ENCODE measurements at places on chromosomes 2 and 18.

DNA sequence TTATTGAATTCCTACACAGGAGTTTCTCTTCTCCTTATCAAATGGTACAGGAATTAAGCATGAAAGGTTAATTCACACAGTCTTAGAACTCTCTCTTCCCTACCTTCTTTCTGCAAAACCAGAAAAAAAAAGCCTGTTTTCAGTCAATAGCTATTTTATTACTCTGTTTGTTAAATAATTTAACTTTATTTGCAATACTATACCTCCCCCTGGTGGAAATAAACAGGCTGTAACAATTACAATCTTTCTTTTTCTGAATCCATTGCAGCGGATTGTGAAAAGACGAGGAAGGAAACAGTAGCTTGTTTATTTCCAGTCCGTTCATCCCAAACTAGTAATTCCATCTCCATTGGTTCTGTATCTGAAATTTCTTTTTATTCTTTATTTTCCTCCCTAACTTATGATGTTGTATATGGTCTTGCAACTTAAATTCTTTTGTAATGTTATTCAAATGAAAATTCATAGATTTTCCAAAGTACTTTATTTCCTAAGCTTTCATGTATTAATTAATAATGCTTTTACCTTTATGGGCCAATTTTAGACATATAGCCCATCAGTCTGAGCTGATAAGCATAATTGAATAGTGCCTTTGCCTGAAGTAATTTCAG is 165.2 kb downstream of the SH3BP4 start:
- DNase-seq: no peak

GRCh38 chr2:1132328-1132969 is 181.8 kb downstream of the SNTG2 start:
- no peak for DNase-seq

DNA sequence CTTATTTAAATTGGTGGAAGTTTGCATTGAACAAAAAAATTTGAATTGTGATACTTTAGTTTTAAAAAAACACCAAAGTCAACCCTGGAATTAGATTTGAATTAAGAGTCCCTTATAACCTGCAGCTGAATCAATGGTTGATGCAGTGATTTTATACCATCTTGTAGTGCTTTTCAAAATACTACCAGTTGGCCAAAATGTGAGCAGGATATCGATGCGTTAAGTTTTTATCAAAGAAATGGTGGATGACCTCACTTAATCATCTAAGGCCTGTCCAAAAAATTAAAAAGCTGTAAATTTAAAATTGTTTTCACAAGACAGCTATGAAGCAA is 48.2 kb downstream of the OSBPL6 start:
- no peak for DNase-seq

DNA sequence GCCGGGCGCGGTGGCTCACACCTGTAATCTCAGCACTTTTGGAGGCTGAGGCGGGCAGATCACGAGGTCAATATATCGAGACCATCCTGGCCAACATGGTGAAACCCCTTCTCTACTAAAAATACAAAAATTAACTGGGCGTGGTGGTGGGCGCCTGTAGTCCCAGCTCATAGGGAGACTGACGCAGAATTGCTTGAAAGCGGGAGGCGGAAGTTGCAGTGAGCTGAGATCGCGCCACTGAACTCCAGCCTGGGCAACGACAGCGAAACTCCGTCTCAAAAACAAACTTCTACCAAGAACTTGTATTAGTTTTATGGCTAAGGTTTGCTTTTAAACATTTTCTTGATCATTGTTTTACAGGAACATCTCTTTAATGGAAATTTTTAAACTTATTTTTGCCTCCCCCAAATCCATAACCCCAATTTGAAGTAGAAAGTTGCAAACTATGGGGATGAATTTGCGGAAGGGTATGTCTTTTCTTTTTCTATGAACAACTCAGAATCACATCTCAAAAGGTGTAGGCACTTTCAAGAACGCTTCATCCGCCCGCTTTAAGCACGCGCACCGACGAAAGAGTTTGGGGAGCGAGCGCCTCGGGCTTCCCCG is 46.8 kb upstream of the PTMA start:
- DNase-seq: no peak

- no peak for DNase-seq
Measured at GRCh38 chr2:173171924-173172643, 96.4 kb downstream of the MAP3K20 start.

DNA sequence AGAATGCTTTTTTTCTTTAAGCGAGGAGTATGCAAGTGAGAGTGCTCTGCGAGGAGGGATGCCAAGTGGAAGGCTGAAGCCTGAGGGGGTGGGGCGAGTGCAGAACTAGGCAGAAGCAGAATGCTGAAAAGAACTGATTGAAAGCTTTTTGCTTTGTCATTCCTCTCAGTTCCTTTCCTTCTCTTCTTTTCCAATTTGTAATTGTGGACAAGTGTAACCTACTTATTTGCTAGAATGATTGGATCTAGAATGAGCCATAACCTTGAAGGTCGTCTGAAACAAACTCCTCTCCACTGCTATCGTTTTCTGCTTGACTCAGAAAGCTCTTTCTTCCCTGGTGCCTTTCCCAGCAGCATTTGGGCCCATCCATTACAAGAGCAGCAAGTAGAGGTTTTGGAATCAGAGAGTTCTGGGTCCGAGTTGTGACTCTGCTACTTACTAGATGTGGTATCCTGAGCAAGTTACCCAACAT is 115.3 kb downstream of the METTL8 start:
- DNase-seq: peak; percentile 35

DNA sequence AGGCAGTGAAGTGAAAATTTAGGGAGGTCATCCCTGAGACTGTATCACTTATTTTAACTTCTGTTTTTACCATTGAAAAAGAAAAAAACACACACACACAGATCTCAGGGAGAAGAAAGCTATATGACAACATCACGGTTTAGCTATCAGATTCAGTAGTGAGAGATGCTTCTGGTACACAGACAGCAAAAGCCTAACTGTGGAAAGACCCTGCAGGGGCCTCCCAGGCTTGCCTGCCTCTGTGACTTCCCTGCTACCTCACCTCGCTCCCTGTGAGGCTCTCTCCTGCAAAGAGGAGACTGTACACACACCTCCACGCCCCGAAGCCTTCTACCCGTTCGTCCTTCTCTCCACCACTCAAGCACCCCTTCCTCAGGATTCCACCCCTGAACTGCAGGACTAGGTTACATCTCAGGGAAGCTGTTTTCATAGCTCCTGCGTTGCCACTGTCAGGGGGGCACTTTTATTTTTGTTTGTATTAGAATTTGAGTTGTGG is 86.3 kb downstream of the EPB41L3 start:
- no peak for DNase-seq

DNA sequence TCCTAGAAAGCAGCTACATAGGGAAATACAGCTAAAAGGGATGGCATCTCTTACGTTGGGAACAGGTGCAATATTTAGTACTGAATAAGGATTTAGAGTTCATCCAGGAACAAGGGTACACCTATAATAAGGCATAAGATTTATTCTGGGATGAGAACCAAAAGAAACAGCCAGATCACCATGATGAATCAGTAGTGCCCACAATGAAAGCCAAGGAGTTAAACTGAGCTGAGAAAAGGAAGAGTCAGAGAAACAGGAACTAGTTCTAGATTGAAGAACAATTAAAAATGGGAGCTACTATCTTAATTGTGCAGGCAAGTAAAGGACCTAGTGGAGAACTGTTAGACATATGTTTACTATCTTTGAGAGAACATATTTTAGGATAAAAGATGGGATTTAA is 692.3 kb downstream of the LRP1B start:
- DNase-seq: no peak

GRCh38 chr2:128596396-128597120 is 277.9 kb upstream of the HS6ST1 start:
- DNase-seq: no peak

GRCh38 chr2:57720728-57721627 is 325.6 kb upstream of the VRK2 start:
- DNase-seq: peak; percentile 79

DNA sequence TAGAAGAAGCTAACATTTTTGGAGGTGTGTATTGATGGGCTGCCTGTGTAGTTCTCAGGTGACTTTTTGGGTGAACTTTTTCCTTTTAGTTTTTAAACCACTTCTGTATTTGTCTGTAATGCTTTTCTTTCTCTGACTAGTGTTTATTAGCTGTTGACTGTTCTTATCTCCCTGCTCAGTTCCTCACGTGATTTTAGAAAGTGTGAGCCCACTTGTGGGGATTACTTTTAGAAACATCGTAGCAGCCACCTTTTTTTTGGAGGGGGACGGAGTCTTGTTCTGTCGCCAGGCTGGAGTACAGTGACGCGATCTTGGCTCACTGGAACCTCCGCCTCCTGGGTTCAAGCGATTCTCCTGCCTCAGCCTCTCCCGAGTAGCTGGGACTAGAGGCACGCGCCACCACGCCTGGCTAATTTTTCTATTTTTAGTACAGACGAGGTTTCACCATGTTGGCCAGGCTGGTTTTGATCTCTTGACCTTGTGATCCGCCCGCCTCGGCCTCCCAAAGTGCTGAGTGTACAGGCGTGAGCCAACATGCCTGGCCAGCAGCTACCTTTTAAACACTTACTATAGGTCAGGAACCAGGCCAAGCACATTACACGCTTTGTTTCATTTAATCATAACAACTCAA is 9.2 kb upstream of the CDKL4 start:
- no peak for DNase-seq

- DNase-seq: no peak
Measured at GRCh38 chr2:181526014-181526413, 68.8 kb downstream of the ITGA4 start.

- DNase-seq: no peak
Measured at GRCh38 chr2:230161184-230161583, 58.6 kb downstream of the SP110 start.

- no peak for DNase-seq
Measured at GRCh38 chr2:146235158-146235557, 1609.7 kb upstream of the ACVR2A start.

- DNase-seq: no peak
Measured at GRCh38 chr2:26697425-26697824, 4.9 kb downstream of the KCNK3 start.

- DNase-seq: no peak
Measured at GRCh38 chr2:118830118-118830517, 17.3 kb downstream of the EN1 start.

- no peak for DNase-seq
Measured at GRCh38 chr2:203914546-203915182, 21.9 kb upstream of the ICOS start.

- DNase-seq: no peak
Measured at GRCh38 chr2:96727431-96727830, 12.4 kb downstream of the LMAN2L start.

DNA sequence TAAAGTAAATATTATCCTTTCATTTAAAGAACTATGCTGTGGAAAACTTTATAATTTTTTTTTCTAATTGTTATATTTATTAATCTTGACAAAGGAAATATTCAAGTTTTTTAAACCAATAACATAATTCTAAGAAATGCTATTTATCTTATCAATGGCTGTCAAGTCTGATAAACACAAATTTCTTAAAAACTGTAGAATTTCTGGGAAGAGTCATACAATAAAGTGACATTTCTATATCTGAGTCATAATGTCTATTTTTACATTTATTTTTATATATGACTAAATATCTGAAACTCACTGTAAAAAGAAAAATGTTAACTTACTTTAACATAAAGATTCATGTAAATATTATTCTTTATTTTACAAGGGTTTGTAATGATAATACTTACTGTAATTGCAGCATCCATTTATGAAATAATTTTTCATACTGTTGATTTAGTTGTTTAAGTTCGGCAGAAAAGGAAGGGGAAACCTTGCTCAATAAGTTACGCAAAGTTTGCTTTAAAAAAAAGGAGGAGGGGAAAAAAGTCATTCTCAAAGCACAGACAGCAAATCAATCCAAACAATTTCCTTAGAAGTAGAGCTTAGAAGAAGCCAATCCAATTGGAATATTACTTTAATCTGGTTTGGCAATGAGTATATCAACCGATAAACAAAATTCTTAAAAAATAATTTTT is 32.4 kb downstream of the ORC2 start:
- DNase-seq: no peak
